SK-N-DZ (cell line): ENCODE measurements at places on chromosomes 1 and 21.

DNA sequence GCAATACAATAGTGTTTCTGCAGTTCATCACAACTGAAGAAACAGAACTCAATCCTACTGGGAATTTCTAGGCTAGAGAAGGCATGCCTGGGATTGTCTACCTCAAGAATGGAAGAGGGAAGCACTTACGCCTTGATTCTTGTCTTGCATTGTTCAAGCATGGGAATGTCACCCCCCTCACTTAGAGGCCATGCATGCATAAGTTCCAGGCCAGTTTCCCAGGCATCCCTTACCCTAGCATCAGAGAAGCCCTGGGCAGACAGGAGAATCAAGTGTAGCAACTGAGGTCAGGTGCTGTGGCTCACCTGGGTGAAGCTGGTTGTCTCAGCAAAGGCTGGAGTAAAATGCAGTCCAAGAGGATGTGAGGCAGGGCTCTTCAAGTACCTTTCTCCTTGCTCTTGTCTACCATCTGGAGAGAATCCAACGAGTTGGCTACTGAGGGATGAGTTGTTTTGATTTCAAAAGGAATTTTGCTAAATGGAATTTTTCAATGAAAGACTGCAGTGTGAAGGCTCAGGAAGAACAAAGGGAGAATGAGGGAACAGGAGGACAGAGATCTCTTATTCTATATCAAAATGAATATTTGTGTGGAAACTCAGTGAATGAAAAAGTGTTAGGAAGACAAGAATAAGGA, 174.3 kb downstream of the NEK7 start:
- no peak for DNase-seq

DNA sequence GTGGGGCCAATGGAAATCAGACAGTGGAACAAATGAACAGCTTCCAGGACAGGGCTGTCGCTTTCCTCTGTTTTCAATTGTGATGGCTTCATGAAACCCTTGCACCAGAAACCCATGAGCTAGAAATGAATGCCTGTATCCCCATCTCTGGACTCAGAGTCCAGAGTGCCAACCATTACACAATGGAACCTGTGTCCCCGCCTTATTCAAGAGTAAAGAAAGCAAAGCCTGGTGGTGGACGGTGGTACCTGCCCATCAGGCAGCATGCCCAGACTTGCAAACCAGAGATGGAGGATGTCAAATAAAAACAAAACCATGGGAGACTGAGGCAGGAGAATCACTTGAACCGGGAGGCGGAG, 4.4 kb upstream of the CAPN2 start:
- DNase-seq = no peak

- DNase-seq = no peak
Observed at GRCh38 chr1:111209622-111210021, 9.2 kb upstream of the DENND2D start.

- DNase-seq = no peak
Observed at GRCh38 chr1:203592156-203592555, 34.5 kb upstream of the ATP2B4 start.

DNA sequence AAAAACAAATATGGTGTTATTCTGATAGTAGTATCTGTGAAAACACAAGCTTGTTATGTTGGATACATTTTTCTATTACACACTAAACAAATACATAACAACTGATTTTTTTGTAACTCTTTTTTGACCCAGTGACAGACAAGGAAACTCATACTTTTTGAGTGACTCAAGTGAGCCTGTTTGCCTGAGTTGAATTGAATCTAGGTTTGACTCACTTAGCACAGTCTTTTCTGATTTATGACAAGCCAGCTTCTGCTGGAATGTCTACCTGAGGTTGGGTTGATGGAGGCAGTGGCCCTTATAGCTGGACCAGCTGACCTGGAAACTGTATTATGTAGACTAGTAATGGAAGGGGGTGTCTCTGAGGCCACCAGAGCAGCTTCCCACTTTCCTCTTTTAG, 4.2 kb upstream of the CLCA4 start:
- DNase-seq = no peak

DNA sequence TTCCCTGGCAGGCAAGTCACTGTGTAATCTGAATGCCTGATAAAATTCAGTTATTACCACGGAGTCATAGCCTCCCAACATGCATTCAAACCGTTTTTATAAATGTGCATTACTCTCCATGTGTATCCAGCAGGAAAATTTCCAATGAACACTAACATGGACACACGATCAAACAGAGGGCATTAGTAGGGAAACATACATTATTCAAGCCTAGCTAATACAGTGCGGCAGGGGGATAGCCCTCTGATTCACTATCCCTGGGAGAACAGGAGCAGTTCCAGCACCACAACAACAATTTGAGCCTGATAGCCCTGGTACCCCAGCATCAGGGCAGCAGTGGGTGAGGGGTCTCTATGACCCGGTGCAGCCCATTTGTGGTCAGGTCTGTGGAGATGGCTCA, 35.8 kb upstream of the HMGB4 start:
- no peak for DNase-seq

GRCh38 chr21:44567481-44568171, 5.9 kb upstream of the KRTAP10-4 start:
- no peak for DNase-seq

GRCh38 chr1:52070704-52071103, 14.6 kb downstream of the BTF3L4 start:
- no peak for DNase-seq

GRCh38 chr1:101738475-101738874, 258.3 kb downstream of the OLFM3 start:
- no peak for DNase-seq

DNA sequence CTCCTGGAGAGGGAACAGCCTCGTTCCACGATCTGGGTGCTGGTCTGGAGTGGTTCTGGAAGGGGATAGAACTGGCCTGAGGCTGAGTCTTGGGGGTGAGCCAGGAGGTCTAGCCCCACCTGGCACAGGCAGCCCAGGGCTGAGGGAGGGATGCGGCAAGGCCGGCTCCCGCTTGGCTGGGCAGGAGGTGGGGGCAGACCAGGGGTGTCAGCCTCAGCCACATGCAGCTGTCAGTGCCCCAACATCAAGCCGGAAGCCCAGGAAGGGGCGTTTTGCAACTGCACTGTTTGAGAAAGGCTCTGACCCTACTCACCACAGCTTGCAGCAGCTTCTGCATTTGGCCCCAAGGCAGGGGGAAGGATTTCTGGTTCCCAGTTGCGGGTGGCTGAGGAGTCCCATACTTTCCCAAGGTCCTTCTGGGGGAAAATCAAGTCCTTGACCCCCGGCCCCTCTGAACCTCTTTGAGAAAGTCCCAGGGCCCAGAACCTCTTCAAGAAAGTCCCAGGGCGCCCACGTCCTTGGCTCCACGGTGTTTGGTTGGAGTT, 2.0 kb downstream of the EFHD2 start:
- DNase-seq = no peak

- DNase-seq = no peak
Observed at GRCh38 chr21:36325373-36326010, 5.5 kb downstream of the MORC3 start.

DNA sequence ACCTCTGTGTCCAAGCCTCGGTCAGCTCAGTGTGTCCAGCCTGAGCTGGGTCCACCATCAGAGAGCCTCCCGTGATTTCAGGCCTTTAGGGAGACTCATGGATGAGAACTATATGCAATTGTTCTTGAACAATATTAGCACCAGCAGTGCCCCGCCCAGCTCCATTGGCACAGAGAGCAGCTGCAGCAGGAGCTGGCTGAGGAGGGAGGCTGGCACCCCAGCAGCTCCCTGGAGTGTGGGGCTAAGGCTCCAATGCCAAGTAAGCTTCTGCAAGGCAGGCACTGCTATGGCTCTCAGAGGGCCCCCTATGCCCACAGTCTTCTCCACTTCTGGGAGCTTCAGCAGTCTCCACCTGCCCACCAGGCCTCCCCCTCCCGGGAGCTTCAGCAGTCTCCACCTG, 593.3 kb downstream of the MATN1 start:
- DNase-seq = no peak

GRCh38 chr1:172801771-172802322, 142.9 kb downstream of the FASLG start:
- no peak for DNase-seq

- DNase-seq = no peak
Observed at GRCh38 chr1:232192781-232193450, 437.0 kb downstream of the SIPA1L2 start.

DNA sequence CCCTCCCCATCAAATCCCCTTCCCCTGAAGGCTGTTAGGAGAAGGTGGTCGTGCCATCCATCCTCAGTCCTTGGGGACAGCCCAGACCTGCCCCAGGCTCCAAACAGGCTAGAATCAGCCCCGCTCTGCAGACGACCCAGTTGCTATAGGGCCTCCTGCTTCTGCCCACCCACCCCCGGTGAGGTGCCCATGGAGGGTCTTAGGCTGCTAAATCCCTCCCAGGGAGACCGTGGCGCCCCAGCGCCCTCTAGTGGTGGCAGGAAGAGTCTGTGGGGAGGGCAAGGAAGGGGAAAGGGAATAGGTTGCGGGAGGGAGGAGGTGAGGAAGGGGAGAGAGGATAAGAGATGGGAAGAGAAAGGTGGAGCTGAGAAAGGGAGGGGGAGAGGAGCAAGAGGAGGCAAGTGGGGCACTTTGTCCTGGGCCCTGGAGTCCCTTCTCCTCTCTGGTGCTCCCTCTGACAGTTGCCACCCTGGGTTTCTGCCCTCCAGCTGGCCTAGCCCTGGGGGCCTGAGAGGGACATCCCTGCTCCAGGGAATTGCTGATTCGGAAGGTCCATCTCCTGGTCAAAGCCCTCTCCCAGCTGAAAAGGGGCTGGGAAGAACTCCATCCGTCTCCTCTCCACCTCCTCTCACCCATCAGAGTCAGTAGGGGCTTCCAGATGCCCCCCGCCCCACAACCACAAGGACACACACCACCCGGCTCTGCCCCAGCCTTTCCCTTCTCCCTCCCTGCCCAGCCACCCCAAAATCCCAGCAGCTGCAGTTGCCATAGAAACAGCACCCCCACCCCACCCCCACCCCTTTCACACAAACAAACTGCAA, 55.4 kb downstream of the CAMK2N1 start:
- peak; percentile 49 for DNase-seq

GRCh38 chr1:196531737-196532524, 76.3 kb downstream of the KCNT2 start:
- no peak for DNase-seq

- no peak for DNase-seq
Observed at GRCh38 chr1:81008293-81008692, 792.4 kb upstream of the ADGRL2 start.

- DNase-seq = no peak
Observed at GRCh38 chr1:42974767-42975437, 16.2 kb upstream of the SLC2A1 start.

DNA sequence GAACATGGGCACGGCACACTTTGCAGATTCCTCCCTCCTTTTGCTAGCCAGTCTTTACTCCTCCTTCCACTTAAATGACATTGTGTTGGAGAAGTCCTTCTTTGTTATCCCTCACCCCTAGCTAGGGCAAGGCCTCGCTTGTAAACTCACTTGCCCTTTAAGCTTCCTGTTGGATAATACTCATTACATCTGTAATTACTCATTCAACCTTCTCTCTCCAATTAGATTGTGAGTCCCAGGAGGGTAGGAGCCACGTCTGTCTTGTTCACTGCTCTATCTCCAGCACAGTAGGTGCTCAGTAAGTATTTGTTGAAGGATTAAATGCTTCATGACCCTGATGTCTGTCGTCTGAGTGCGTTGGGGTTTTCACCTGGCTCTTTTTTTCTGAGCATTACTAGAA, 98.7 kb upstream of the USP24 start:
- no peak for DNase-seq

DNA sequence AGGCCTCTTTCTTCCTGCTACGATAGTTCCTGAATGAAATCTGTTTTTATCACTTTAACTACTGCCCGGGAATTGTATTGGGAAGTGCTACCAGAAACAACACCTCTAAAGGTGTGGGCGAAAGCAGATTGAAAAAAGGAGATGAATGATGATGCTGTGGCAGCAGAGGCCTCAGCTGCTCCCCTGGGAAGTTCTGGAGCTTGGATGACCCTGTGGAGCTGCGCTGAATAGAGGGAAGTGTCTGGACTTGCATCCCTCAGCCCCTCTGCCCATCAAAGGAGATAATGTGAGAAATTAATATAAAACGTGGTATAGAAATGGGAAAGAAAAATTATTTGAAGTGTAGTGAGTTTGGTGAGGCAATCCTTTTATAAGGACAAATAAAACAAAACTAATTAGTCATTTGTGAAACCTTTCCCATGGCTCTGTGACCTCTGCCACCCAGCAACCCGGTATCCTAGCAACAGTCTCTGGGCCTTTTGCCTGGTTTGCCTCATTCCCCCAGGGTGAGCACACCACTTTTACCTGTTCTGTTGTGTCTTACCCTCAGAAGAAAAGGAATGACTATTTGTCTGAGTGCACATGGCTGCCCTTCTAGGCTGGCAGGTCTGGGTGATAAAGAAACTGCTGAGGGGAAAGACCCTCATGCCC, 21.3 kb downstream of the OVAAL start:
- no peak for DNase-seq

DNA sequence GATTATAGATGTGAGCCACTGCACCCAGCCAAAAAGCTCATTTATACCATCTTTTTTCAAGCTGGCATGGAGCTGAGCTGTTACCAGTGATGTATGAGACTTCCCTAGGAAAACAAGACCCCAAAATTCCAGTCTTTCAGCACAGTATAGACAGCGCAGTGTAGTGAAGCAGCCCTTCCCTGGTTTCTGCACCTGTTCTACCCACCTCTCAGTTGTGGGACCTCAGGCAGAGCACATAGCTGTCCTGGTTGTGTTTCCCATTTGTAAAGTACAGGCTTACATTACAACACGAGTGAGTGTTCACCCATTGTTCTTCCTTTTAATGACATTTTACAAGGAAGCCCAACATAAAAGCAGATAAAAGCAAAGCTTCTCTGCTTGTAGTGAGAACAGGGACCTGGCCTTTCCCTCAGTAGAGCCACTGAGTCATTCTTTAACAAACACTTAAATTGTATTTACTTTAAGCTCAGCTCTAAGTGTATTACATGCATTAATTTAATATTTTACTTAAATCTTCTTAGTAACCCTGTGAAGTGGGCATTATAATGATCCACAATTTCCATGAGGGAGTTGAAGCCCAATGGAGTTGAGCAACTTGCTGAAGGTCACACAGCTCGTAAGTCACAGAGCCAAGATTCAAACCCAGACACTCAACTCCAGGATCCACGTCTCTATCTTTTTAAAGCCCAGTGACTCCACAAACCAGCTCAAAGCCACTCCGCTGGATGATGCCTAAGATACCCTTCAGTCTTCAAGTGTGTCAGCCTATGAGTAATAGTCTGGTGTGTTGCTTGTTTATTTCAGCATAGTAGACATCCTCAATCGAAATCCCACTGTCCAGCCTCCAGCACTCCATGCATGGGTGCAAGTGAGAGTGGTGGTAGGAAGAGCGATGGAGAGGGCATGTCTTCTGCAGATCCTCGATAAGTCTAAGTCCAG, 40.5 kb upstream of the CAPZB start:
- no peak for DNase-seq

GRCh38 chr1:80987824-80988223, 812.9 kb upstream of the ADGRL2 start:
- DNase-seq = no peak

- DNase-seq = no peak
Observed at GRCh38 chr1:204560590-204561150, 44.5 kb downstream of the MDM4 start.
